ENCODE measurements at places on chromosomes 3 and 15.

GRCh38 chr3:15221574-15222217 is 15.7 kb downstream of the CAPN7 start:
- no peak for DNase-seq

GRCh38 chr3:50249457-50249856 is 13.5 kb downstream of the GNAI2 start:
- DNase-seq = no peak

- DNase-seq = no peak
These were observed 46.5 kb upstream of the MITF start for GRCh38 chr3:69692761-69693160.

GRCh38 chr3:55691141-55691540 is 204.0 kb upstream of the WNT5A start:
- DNase-seq = no peak

GRCh38 chr3:168220556-168220955 is 124.8 kb upstream of the GOLIM4 start:
- DNase-seq = no peak

DNA sequence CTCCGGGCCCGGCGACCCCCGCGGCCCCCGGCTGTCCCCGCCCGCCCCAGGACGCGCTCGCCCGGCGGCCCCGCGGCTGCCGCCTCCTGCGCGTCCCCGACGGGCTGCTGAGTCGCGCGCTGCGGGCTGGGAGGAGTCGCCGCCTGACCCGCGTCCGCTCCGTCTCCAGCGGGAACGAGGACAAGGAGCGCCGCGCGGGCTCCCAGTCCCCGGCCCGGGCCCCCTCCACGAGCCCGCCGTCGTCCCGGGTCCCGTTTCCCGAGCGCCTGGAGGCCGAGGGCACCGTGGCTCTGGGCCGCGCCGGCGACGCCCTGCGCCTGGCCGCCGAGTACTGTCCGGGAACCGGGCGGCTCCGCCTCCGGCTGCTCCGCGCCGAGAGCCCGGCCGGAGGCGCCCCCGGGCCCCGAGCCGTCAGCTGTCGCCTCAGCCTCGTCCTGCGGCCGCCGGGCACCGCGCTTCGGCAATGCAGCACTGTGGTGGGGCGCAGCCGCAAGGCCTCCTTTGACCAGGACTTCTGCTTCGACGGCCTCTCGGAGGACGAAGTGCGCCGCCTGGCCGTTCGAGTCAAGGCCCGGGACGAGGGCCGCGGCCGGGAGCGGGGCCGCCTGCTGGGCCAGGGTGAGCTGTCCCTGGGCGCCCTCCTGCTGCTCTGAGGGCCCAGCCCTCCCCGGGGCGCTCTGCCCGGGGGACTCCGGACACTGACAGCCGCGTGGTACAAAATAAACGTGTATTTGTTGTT is 1.5 kb downstream of the C2CD4A start:
- peak; percentile 13 for DNase-seq

DNA sequence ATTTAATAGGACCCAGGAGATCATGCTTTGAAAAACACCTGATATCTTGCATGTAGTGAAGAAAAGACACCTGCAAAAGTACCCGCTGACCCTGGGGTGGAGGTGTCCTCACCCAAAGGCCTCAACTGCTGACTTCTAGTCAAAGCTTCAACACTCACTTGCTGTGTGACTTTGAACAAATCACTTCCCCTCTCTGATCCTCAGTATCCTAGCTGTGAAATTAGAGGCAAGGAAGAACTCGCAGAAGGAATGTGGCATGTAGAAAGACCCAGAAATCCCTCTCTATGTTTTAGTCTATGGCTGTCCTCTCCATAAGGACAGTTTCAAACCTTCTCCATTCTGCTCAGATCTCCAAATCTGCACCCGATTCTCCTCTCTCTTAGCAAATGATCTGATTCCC is 52.7 kb upstream of the ATP13A3 start:
- DNase-seq = no peak

- DNase-seq = no peak
These were observed 25.8 kb upstream of the CSTA start for GRCh38 chr3:122299215-122299614.

DNA sequence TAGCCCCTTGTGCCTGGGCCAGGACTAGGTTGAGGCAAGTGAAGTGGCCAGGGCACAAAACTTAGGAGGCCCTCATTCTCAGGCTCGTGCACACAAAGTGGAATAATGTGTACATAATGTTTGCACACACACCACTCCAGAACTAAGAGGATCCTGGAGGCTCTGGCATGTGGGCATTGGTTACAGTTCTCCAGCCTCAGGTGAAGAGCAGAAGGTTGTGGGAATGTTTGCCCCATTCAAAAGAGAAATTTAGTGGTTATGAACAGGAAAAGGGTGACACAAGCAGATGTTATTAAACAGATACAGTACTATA is 31.3 kb downstream of the ASB7 start:
- no peak for DNase-seq

DNA sequence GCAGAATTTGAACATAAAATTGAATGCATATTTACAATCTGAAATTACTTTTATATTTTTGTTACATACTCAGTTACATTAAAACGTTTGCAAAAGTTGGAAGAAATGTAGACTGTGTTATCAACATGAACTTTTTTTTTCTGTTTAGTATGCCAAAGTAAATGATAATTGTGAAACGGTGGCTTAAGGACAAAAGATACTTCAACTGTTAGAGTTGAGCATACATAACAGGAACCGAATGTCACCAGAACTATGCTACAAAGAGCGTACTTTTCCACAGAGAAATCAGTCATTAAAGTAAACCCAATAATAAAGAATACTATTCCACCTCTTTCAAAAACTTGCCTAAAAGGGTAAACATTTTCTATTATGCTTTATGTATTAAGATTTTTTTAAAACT is 14.3 kb upstream of the DHX36 start:
- DNase-seq = no peak

GRCh38 chr3:151306168-151306810 is 10.3 kb downstream of the GPR87 start:
- DNase-seq = no peak

GRCh38 chr15:63166219-63166618 is 8.9 kb upstream of the RPS27L start:
- DNase-seq = no peak

- no peak for DNase-seq
These were observed 46.1 kb downstream of the SOX2 start for GRCh38 chr3:181757694-181758306.

GRCh38 chr3:37214076-37214475 is 39.7 kb upstream of the LRRFIP2 start:
- DNase-seq = no peak
